Cardiac atrium fibroblast (primary cell): ENCODE measurements at places on chromosomes 7 and 10. TPM values are rescaled to one million over a fixed set of nuclear protein-coding genes. Genes with fewer than 3 reads are reported as not detected.

MACC1 gene
- total RNA-seq, result 0.18 and 0.32 TPM in 2 replicates

NDUFB2 gene
- 381 and 496 TPM in 2 replicates for total RNA-seq

TFR2 gene
- 2.9 and 4.5 TPM in 2 replicates for total RNA-seq

CCL24 gene
- not detected in 2 replicates for total RNA-seq

AKR1D1 gene
- not detected in 2 replicates for total RNA-seq

GJD4 gene
- total RNA-seq, result not detected in 2 replicates

SPDYE1 gene
- not detected in 2 replicates for total RNA-seq

BLNK gene
- not detected in 2 replicates for total RNA-seq

GPER1 gene
- 3.2 and 5.0 TPM in 2 replicates for total RNA-seq

MYOF gene
- total RNA-seq, result 117 and 125 TPM in 2 replicates

XRCC2 gene
- 0.81 and 1.3 TPM in 2 replicates for total RNA-seq

PFKP gene
- 240 and 304 TPM in 2 replicates for total RNA-seq

GARIN1A gene
- under 0.01 and 0.72 TPM in 2 replicates for total RNA-seq

ADAMTS14 gene
- total RNA-seq, result 0.18 and 1.3 TPM in 2 replicates

KLF14 gene
- total RNA-seq, result not detected in 2 replicates

NME8 gene
- total RNA-seq, result not detected in 2 replicates

NRCAM gene
- total RNA-seq, result 27.4 and 67.4 TPM in 2 replicates

CWF19L1 gene
- 15.9 and 21.3 TPM in 2 replicates for total RNA-seq
